Left kidney (tissue), 8 donors: ENCODE measurements at places on chromosomes 1 and 21. TPM values are rescaled to one million over a fixed set of nuclear protein-coding genes. Genes with fewer than 3 reads are reported as not detected.
A peak's percentile ranks its signal among the peaks of the same experiment; 100 is the strongest.

- DNase-seq: no peak
Observed at GRCh38 chr1:2275796-2276536, 47.8 kb downstream of the SKI start.

- DNase-seq: no peak
Observed at GRCh38 chr1:218247339-218247738, 37.8 kb upstream of the RRP15 start.

- peak; percentile 41 for DNase-seq
Observed at GRCh38 chr21:17613242-17613676, 558 bp upstream of the BTG3 start.

DNA sequence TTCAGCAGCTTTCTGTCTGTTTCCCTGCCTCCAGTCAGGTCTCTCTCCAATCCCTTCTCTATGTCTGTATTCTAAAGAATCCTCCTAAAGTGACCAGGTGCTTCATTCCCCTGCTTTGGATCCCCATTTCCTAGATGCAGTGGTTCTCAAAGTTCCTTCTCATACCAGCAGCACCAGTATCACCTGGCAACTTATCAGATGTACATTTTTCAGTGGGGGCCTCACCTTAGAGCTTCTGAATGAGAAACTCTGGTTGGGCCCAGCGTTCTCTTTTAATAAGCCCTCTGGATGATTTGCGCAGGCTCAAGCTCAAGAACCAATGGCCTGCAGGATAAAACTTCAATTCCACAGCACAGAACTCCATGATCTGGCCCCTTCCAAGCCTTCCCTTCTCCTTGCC lies 25.4 kb upstream of the ARTN start:
- DNase-seq: no peak

The CHRM3 gene
- polyA plus RNA-seq: 8.2 TPM

DNA sequence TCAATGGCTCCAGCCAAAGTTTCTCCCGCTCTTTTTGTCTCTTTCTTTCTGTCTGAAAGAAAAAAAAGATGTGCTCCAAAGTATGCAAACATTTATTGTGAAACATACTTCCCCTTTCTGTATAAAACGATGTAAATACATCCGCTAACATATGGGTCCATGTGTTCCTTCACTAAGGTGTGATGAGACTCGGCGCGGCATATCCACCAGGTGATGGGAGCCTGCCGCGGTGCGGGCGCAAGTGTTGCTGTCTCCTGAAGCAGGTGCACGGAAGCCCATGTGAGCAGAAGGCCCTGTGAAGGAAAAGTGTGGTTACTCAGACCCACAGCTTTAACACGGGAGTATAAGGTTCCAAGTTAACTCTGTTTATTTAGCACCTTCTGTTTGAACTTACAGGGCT lies 466.6 kb upstream of the C1orf87 start:
- DNase-seq: no peak

The GABPB2 gene
- polyA plus RNA-seq: 16.2 TPM

The PROK1 gene
- polyA plus RNA-seq: 0.17 TPM

The AMY2A gene
- polyA plus RNA-seq: 0.53 TPM

DNA sequence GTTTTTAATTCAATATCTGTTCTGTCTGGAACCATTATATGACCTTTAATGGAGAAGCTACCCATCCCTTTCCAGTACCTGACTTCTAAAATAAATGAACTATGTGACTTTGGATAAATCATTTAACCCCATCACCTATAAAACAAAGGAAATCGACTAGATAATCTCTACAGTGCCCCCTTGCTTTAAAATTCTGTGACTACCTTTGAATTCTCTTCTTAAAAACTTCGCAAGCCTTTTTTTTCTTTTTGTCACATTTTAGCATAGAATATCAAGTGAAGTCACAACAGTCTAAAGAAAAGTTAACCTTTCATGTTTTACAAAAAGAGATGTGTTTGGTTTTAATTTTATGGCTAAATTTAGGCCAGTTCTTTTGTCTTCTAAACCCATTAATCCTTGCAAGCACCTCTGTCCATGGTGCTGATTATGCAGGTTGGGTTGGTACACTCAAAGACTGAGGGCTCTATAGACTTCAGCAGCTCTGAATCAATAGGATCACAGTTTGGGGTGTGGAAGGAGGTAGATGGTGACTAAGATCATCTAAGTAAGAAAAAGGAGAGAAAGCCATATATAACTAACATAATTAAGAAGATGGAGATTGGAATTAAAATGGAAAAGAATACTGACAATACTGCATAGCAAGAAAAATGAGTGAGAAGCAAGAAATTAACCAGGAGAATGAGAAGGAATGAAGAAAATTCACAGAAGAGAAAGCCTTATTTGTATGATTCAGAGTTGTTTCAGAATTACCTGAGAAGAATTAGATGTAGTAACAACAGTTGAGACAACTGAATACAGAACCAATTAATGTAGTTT lies 59.2 kb downstream of the TBX15 start:
- peak; percentile 70 for DNase-seq

The NEK2 gene
- polyA plus RNA-seq: 25.4 TPM

The EPHA10 gene
- polyA plus RNA-seq: 0.23 TPM

DNA sequence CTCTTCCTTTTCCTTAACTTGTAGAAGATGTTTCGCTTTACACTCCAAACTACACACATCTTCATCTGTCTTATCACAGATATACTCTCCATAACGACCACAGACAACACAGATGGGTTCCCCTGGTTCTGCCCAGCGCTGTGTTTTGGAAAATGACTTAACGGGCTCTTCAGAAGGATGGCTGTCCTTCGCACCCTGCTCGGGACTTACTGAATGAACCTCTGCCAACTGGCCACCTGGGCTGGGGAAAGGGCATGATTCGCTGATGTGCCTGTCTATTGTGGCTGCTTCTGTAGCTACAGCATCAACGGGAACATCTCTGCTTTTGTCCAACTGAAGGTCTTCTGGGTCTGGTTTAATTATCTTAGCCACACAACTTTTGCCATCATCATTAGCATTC lies 3.4 kb downstream of the DDX59 start:
- no peak for DNase-seq

The CAMK1G gene
- polyA plus RNA-seq: 5.2 TPM

GRCh38 chr1:46607345-46608130 lies 3.5 kb upstream of the MKNK1 start:
- no peak for DNase-seq

The OTUD3 gene
- 28.2 TPM for polyA plus RNA-seq

GRCh38 chr1:101996825-101997465 lies at the start of gene OLFM3:
Gene OLFM3, minus strand, starts transcription at chr1:101996926.
- DNase-seq: peak; percentile 70

- DNase-seq: no peak
Observed at GRCh38 chr1:53398091-53398490, 61.1 kb upstream of the DMRTB1 start.

The DCST1 gene
- 0.58 TPM for polyA plus RNA-seq

DNA sequence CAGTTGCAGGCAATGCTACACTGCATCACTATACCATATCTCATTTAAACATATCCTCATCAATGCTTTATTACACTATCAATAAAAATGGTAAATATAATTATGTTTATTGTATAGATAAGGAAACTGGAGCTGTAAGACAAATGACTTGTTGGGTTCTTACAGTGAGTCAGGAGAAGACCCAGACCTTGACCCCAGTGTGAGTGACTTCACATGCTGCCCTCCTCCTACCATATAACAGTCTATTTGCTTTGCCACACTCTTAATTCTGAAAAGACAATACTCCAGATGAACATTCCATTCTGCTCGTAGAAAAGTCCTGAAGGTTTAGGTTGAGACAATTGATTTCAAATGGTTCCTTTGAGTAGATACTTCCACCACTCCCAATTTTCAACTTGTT lies 550.5 kb downstream of the PLPP3 start:
- DNase-seq: no peak

DNA sequence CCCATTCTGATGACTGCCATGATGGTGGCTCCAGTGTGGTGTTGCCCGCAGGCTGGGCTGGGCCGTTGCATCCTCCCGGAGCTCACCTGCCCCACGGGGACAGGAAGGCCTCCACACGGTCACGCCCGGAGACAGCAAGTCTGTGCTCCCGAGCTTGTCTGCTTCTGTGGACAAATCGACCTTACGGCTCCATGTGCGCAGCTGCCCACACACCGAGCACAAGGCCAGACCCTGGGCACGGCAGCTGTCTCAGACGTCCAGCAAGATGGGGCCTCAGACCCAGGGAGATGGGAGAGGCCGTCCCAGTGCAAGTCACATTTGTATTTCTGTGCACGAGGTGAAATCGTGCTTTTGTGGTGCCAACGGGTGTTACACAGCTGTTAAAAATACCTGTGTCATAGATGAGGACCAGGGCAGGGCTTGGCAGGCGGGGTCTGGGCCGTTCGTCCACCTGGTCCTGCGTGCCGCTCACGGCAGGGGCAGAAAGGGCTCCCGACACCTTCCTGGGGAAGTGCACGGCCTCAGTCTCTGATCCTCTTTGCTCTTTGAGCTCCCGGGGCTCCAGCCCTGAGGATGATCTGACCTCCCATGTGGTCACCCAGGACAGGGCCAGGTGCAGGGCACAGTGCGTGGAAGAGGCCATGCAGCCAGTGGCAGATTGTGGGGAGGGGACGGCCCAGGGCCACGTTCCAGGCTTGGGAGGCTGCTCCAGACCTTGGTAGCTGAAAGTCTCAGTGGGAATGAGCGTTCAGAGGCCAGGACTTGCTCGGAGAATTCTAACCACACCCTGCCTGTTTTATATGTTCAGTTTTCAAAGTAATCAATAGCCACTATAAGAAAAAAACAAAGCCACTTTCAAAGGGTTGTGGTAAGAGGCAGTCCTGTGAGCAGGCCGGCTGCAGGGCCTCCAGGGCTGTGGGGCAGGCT lies 13.5 kb downstream of the COL6A1 start:
- no peak for DNase-seq

GRCh38 chr21:25300632-25301031 lies 306.6 kb downstream of the MRPL39 start:
- no peak for DNase-seq

- no peak for DNase-seq
Observed at GRCh38 chr1:174815036-174815435, 184.7 kb upstream of the CACYBP start.

The CASQ1 gene
- polyA plus RNA-seq: 0.43 TPM

The OR2T35 gene
- polyA plus RNA-seq: not detected

The OR2L13 gene
- not detected for polyA plus RNA-seq

The WDR26 gene
- 121 TPM for polyA plus RNA-seq

DNA sequence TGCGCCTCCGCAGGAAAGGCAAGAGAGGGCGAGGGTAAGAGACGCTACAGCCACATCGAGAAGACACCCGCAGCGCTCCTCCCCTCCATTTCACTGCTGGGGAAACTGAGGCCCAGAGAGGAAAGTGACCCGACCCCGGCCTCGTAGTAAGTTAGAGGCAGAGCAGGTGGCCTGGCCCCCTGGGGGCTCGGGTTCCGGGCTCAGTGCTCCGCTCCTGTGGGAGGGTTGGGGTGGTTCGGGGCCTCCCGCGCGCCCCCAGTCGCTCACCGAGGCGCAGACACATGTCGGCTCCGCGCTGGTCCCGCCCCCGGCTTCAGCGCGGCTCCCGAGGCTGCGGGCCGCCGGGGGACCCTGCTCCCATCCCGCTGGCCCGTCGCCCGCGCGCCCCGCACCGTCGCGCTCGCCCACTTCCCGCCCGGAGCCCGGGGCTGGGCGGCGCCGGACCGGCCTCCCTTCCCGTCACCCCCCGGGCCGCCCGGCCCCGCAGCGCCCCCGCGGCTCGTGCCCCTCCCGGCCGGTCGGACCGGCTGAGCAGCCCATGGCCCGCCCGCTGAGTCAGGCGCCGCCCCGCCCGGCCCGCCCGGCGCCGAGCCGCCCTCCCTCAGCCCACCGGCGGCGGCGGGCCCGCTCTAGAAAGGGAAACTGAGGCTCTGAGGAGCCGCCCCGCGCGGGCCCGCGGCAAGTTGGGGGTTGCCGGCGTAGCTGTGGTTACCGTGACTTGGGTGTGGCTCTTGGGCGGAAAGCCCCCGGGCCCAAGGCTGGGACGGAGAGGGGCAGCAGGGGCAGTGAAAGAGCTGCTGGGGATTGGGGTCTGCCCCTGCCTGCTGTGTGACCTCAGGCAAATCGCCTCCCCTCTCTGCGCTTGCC lies at the start of gene TMEM54:
TSS of gene TMEM54 (minus strand) at position 434 of the 867 bp plus-strand sequence. CDS start at position 283, 151 bp downstream.
- no peak for DNase-seq
